ENCODE measurements at places on chromosomes 7 and 10.

DNA sequence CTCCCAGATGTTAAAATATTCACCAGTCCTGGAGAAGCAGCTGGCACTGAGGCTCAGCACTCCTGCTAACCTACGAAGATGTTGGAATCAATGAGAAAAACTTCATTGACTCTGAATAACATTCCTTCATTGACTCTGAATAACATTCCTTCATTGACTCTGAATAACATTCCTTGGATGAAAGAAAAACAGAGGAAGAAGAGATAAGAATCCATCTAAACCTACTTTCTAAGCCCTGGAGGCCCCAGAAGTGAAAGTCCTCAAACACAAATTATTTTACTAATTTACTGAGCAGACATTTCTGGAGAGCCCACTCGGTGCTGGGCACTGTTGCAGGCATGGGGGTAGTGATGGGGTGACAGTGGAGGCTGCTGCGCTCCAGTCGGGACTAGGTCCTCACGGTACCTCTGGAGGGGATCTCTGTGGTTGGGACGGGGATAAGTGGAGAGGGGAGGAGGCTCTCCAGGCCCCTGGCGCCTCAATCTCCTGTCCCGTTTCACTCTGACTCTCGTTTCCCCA, 254.1 kb downstream of the WDR37 start:
- DNase-seq: no peak

DNA sequence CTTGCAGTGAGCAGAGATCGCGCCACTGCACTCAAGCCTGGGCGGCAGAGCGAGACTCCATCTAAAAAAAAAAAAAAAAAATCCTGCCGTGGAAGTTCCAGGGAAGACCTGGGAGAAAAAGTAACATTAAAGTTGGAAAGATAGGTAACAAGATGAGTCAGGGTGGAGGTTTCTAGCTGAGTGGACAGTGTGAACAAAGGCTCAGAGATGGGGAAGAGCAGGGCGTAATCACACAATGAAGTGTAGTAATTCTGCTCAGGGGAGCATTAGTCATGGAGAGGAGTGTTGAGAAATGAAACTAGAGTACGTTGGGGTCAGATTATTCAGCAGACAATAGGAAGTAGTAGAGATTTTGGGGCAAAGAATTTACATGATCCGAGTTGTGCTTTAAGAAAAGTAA, 21.6 kb upstream of the WASL start:
- DNase-seq: peak; percentile 5

GRCh38 chr7:47526466-47526865, 55.4 kb downstream of the TNS3 start:
- DNase-seq: no peak

DNA sequence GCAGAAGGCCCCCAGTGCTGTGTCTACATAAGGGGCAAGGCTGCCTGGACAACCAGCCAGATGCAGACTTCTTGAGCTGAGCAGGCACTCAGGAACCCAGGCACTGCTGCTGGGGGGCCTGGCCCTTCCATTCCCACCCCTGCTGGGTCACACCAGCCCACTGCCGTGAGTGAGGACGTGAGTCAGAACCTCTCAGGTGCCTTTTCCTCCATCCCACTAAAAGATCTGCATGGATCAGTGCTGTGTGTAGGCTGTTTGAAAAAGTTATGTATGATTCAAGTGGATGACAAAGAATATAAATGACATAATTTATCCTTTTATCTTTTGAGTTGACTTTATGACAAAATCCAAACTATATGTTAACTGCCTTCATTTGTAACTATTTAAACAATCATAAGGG, 499.3 kb downstream of the INHBA start:
- DNase-seq: no peak

DNA sequence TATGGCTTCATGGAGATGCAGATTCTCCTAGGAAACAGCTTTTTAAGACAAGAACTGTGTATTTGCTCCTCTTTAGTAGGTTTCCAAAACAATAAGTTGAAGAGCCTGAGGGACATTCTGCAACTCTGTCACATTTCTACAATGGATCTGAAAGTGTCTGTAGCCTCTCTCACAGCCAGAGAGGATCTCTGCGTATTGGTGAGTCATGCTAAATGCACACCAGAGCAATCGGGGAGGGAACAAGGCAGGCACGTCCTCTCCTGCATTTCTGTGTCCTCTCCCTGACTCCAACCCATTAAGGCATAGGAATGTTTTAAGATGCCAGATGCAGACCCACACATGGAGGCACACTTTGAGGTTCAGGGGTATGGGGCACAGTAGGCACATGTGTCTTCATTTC, 1126.4 kb upstream of the GHITM start:
- no peak for DNase-seq
